Suprapubic skin (tissue), 4 donors: ENCODE measurements at places on chromosomes 13 and 19. TPM values are rescaled to one million over a fixed set of nuclear protein-coding genes. Genes with fewer than 3 reads are reported as not detected.

- H3K36me3 ChIP-seq = no peaks in the 10 kb centered on the region
- no peak overlapping the region for H3K27ac ChIP-seq
- H3K4me3 ChIP-seq = no peak overlapping the region
- no peak for DNase-seq
- H3K27me3 ChIP-seq = no peaks in the 10 kb centered on the region
- H3K4me1 ChIP-seq = no peaks in the 10 kb centered on the region
Measured at GRCh38 chr13:75151081-75151643, 330.8 kb downstream of the TBC1D4 start.

- H3K36me3 ChIP-seq = no peaks in the 10 kb centered on the region
- no peaks in the 10 kb centered on the region for H3K27me3 ChIP-seq
- DNase-seq = no peak
- no peak overlapping the region for H3K4me3 ChIP-seq
- no peaks in the 10 kb centered on the region for H3K4me1 ChIP-seq
Measured at GRCh38 chr13:80030491-80030890, 310.4 kb downstream of the SPRY2 start.

The ENOX1 gene
- total RNA-seq = 0.25 TPM

The GPR4 gene
- total RNA-seq = 0.99 TPM

- H3K27me3 ChIP-seq = no peaks in the 10 kb centered on the region
- H3K4me3 ChIP-seq = no peak overlapping the region
- no peaks in the 10 kb centered on the region for H3K4me1 ChIP-seq
- no peaks in the 10 kb centered on the region for H3K36me3 ChIP-seq
- DNase-seq = no peak
- no peak overlapping the region for H3K27ac ChIP-seq
Measured at GRCh38 chr13:37212826-37213225, 107.4 kb upstream of the CSNK1A1L start.

The ZNF227 gene
- total RNA-seq = 24.0 TPM

The KIR2DL4 gene
- total RNA-seq = 0.85 TPM

The CYP4F2 gene
- 2.1 TPM for total RNA-seq

GRCh38 chr13:76874479-76874878 is 11.7 kb downstream of the KCTD12 start:
- no peaks in the 10 kb centered on the region for H3K27me3 ChIP-seq
- no peak overlapping the region for H3K4me3 ChIP-seq
- no peaks in the 10 kb centered on the region for H3K36me3 ChIP-seq
- no peak for DNase-seq

GRCh38 chr13:37923236-37923635 is 53.7 kb upstream of the TRPC4 start:
- no peak overlapping the region for H3K27ac ChIP-seq
- no peaks in the 10 kb centered on the region for H3K27me3 ChIP-seq
- no peaks in the 10 kb centered on the region for H3K4me1 ChIP-seq
- no peak overlapping the region for H3K4me3 ChIP-seq
- DNase-seq = no peak
- H3K36me3 ChIP-seq = no peaks in the 10 kb centered on the region

GRCh38 chr13:21039097-21039800 is 22.1 kb downstream of the LATS2 start:
- no peak overlapping the region for H3K27ac ChIP-seq
- H3K36me3 ChIP-seq = no peaks in the 10 kb centered on the region
- DNase-seq = no peak
- H3K4me3 ChIP-seq = no peak overlapping the region
- no peaks in the 10 kb centered on the region for H3K27me3 ChIP-seq

DNA sequence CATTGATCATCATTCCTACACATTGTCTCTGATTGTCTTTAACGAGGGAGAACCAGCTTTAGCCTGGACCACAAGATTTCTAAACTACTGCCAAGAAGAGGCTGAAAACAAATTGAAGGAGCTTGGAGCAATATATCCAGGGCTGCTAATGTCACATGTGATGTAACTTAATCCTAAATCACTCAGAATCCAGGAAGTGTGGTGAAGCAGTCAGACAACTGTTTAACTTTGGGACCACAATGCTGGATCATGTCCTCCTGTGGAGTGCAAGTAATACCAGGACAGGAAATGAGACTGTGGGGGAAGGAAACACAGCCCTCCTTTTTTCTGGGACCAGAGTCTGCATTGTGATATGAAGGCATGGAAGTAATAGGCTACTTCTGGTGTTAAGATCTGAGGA is 430.2 kb downstream of the KCTD12 start:
- H3K36me3 ChIP-seq = no peaks in the 10 kb centered on the region
- no peak overlapping the region for H3K4me3 ChIP-seq
- H3K27ac ChIP-seq = no peak overlapping the region
- H3K27me3 ChIP-seq = no peaks in the 10 kb centered on the region

- no peaks in the 10 kb centered on the region for H3K4me1 ChIP-seq
- no peaks in the 10 kb centered on the region for H3K27me3 ChIP-seq
- H3K4me3 ChIP-seq = no peak overlapping the region
- no peaks in the 10 kb centered on the region for H3K36me3 ChIP-seq
Measured at GRCh38 chr13:37648609-37649008, 50.0 kb upstream of the POSTN start.

The ATP1A3 gene
- total RNA-seq = not detected

DNA sequence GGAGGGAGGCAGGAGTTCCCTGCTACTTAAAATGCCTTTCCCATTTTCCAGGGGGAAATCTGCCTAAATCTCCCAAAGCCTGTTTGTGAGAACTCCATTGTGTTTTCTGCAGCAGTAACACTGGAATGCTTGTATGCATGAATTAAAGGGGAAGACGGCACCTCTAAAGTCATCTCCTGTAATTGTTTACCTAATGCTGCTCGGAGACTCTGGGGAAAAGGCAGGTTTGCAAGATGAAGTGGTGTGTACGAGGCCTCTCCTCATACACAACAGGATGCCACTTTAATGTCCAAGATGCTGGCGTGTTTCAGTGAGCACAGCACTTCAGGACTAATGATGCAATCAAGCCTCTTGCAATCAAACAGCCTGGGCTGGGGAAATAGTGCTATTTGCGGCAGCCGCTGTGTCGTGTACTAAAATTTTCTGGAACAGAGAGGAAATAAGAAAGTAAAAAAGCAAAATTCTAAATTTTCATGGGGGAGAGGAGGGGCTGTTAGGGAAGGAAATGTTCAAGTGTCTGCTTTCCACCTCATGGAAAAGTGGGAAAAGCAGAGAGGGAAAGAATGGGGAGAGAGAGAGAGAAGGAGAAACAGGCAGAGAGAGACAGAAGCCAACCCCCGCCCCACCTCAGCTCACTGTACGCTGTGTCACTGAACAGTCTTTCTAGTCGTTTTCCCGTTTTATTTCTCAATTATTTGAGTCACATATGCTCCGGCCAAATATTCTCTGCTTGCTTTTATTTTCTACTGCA is 32.9 kb downstream of the TSHZ3 start:
- H3K36me3 ChIP-seq = no peaks in the 10 kb centered on the region
- DNase-seq = no peak
- H3K27me3 ChIP-seq = no peaks in the 10 kb centered on the region

GRCh38 chr19:13225973-13226865 is 76.0 kb downstream of the IER2 start:
- H3K27ac ChIP-seq = no peak overlapping the region
- H3K4me3 ChIP-seq = no peak overlapping the region
- H3K27me3 ChIP-seq = peaks cover 29% of the 10 kb centered on the region
- H3K4me1 ChIP-seq = no peaks in the 10 kb centered on the region

The GFY gene
- total RNA-seq = not detected

GRCh38 chr13:26713341-26713740 is 47.2 kb downstream of the GPR12 start:
- no peak overlapping the region for H3K4me3 ChIP-seq
- H3K27ac ChIP-seq = no peak overlapping the region
- H3K27me3 ChIP-seq = peaks cover 4% of the 10 kb centered on the region
- DNase-seq = no peak
- no peaks in the 10 kb centered on the region for H3K36me3 ChIP-seq

- no peak overlapping the region for H3K27ac ChIP-seq
- no peaks in the 10 kb centered on the region for H3K27me3 ChIP-seq
- H3K4me1 ChIP-seq = no peaks in the 10 kb centered on the region
Measured at GRCh38 chr13:74922963-74923362, 559.0 kb downstream of the TBC1D4 start.

DNA sequence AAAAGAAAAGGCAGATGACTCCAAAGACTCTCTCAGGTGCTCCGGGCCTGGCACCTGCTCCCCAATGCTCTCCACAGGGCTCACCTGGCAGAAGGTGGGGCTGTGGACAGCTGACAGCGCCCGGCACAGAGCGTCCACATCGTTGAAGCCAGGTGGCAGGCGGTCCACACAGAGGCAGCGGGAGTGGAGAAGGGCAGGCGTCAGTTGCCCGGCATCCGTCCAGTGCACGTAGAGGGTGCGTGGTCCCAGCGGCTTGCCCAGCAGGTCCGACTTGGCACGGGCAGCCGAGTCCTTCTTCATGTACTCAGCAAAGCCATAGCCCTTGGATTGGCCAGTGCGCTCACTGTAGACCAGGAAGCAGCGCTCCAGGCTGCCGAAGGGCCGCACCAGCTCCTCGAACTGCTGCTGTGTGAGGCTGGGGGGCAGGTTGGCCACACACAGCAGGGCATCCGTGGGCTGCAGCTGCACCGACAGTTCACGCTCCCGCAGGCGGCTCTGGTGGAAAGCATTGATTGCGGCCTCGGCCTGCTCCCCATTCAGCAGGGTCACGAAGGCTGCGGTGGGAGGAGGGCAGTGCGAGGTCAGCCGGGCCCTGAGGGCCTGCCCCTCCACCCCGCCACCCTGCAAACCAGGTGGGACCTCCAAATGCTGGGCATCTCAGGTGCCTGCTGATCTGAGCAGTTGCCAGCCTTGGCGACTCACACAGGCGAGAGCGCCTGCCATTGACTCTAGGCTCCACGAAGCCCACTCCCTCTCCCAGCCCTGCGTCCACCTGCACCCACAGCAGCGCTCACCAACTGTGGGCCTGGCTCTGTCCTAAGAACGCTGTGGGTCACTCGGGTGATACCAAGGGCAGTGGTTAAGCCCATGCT is 4.5 kb downstream of the RAVER1 start:
- no peak overlapping the region for H3K27ac ChIP-seq
- no peaks in the 10 kb centered on the region for H3K27me3 ChIP-seq
- peaks cover 17% of the 10 kb centered on the region for H3K4me1 ChIP-seq
- H3K4me3 ChIP-seq = no peak overlapping the region

- no peaks in the 10 kb centered on the region for H3K36me3 ChIP-seq
- H3K4me3 ChIP-seq = no peak overlapping the region
- H3K27ac ChIP-seq = no peak overlapping the region
- H3K27me3 ChIP-seq = no peaks in the 10 kb centered on the region
- no peak for DNase-seq
- H3K4me1 ChIP-seq = no peaks in the 10 kb centered on the region
Measured at GRCh38 chr19:23800868-23801267, 42.2 kb upstream of the ZNF681 start.

DNA sequence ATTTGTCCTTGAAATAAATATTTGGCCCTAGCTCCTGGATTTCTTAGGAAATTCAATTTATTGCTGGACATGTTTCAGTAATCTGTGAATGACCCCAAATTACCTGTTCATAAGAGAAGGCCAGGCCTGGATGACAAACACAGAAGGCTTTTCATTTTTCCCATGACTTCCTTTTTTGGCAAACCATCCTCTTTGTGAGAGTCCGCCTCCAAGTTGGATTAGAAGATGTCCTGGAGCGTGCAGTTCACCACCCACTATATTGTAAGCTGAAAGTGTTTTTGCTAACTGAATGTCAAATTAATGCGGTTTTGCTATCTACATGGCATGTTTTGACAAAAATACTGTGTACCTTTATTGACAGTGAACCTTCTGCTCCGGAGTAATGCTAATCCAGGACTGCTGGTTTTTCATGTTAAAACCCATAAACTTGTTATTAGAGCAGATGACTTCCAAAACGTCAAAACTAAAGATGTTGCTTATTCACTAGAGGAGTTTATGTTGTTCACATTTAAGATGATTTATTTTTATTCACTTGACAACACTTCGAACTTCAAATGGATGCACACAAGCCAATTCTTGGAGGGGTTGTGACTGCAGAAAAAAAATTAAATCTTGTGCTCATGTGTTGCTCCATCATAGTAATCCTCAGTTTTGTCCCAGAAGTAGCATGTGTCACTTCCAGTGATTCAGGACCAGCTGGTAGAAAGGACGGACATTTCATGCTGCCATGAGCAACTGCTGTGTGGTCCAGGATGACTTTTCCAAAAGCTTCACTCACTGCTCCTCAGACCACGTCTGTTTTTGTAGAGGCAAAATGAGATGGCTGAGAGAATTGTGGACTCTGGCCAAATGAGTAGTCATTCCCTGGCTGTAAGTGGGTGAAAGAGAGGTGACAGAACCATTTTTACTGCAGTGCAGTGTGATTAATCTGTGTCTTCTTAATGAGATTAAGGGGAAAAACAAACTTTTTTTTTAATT is 71.0 kb downstream of the ITGBL1 start:
- no peak overlapping the region for H3K4me3 ChIP-seq
- no peaks in the 10 kb centered on the region for H3K27me3 ChIP-seq
- H3K4me1 ChIP-seq = no peaks in the 10 kb centered on the region
- no peak for DNase-seq
- H3K36me3 ChIP-seq = no peaks in the 10 kb centered on the region

GRCh38 chr13:54879036-54879435 is 1850.4 kb downstream of the OLFM4 start:
- H3K4me3 ChIP-seq = no peak overlapping the region
- H3K27ac ChIP-seq = no peak overlapping the region
- no peaks in the 10 kb centered on the region for H3K27me3 ChIP-seq

GRCh38 chr13:23898101-23898500 is 799 bp upstream of the C1QTNF9B start:
- no peak for DNase-seq
- peaks cover 2% of the 10 kb centered on the region for H3K4me1 ChIP-seq
- no peaks in the 10 kb centered on the region for H3K36me3 ChIP-seq

DNA sequence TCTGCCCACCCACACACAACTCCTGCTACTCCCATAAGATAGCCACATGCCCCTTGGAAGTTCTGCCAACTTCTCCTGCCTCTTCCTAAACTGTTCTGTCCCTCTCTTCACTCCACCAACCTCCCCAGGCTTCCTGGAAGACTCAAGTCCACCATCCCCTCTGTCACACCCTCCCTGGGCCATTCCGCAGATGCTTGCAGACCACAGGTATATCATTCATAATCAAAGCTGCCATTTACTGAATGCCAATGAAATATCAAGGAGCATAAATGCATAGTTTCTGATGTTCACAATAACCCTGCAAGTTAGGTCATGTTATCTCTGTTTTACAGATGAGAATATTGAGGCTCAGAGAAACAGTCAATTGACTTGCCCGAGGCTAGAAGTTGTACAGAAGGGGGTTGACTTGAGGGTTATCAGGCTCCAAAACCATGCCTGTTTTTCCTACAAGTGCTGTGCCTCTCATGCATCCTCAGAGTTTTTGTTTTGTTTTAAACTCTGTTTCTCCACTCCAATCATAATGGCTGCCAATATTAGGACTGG is 135.6 kb downstream of the SLC7A1 start:
- H3K27ac ChIP-seq = no peak overlapping the region
- DNase-seq = no peak
- H3K4me1 ChIP-seq = no peaks in the 10 kb centered on the region
- no peaks in the 10 kb centered on the region for H3K27me3 ChIP-seq
- H3K36me3 ChIP-seq = no peaks in the 10 kb centered on the region

DNA sequence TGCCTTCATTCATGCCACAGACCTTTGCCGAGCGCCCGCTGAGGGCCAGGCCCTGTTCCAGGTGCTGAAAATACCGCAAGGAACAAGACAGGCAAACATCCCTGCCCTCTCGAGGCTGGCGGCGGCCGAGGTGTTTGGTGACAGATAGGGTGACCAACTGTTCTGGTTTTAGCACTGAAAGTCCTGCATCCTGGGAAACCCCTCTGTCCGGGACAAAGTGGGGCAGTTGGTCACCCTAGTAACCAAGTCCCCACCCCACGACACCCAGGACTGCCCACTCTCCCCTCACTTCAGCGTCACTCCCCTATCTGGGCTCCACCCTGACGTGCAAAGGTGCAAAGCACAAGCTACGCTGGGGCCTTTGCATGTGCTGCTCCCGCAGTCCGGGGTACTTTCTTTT is 17.3 kb downstream of the ZBTB7A start:
- no peak overlapping the region for H3K4me3 ChIP-seq
- H3K27me3 ChIP-seq = no peaks in the 10 kb centered on the region
- peaks cover 69% of the 10 kb centered on the region for H3K36me3 ChIP-seq
- H3K4me1 ChIP-seq = peaks cover 40% of the 10 kb centered on the region
- peak; percentile 65 for DNase-seq
- H3K27ac ChIP-seq = no peak overlapping the region
